ENCODE measurements at places on chromosomes 1 and 21. TPM values are rescaled to one million over a fixed set of nuclear protein-coding genes. Genes with fewer than 3 reads are reported as not detected.

- H3K27me3 ChIP-seq: no peaks in the 10 kb centered on the region
- H3K27ac ChIP-seq: no peak overlapping the region
- no peak for DNase-seq
- H3K4me3 ChIP-seq: no peak overlapping the region
- H3K36me3 ChIP-seq: no peaks in the 10 kb centered on the region
These were observed 27.5 kb downstream of the HUNK start for GRCh38 chr21:31900121-31900895.

DNA sequence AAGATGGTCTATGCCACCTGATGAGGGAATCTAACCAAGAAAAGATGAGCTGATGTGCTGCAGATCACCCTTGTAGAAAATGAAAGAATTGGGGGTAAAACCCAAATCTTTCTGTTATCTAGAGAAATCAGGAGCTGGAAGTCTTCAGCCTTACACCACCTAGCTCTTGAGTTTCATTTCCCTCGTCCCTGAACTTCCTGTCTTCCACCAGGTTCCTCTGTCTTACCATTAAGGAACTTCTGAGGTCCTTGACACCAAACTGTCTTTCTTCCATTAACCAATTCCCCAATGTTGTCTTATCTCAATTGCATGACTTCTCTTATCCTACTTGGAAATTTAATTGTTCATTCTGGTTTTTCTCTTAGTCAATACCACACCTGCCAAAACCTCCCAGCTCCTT is 31.5 kb downstream of the LPAR3 start:
- no peaks in the 10 kb centered on the region for H3K4me1 ChIP-seq
- no peaks in the 10 kb centered on the region for H3K36me3 ChIP-seq
- H3K27ac ChIP-seq: no peak overlapping the region
- DNase-seq: no peak
- H3K4me3 ChIP-seq: no peak overlapping the region
- H3K27me3 ChIP-seq: no peaks in the 10 kb centered on the region

ECM1 gene
- 65.2 TPM for total RNA-seq

- H3K4me3 ChIP-seq: no peak overlapping the region
- H3K27me3 ChIP-seq: no peaks in the 10 kb centered on the region
- no peak overlapping the region for H3K27ac ChIP-seq
- H3K4me1 ChIP-seq: no peaks in the 10 kb centered on the region
These were observed 31.2 kb downstream of the DMRTB1 start for GRCh38 chr1:53490351-53490750.

IGSF5 gene
- not detected for total RNA-seq

DNA sequence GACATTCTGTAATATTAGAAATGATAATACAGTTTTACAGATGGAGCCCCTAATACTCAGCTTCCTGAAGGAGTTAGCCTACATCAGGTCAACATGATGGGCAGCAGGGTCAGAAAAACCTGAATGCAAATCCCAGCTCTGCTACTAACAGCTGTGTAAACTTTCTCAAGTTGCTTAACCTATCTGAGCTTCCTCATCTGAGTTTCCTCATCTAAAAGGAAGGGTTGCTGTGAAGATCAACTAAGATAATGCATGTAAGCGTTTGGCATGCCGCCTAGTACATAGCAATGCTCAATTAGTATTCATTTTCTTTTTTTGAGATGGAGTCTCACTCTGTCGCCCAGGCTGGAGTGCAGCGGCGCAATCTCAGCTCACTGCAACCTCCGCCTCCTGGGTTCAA is 18.4 kb upstream of the DESI2 start:
- H3K27ac ChIP-seq: no peak overlapping the region
- no peaks in the 10 kb centered on the region for H3K36me3 ChIP-seq
- H3K27me3 ChIP-seq: no peaks in the 10 kb centered on the region
- no peak for DNase-seq

DNA sequence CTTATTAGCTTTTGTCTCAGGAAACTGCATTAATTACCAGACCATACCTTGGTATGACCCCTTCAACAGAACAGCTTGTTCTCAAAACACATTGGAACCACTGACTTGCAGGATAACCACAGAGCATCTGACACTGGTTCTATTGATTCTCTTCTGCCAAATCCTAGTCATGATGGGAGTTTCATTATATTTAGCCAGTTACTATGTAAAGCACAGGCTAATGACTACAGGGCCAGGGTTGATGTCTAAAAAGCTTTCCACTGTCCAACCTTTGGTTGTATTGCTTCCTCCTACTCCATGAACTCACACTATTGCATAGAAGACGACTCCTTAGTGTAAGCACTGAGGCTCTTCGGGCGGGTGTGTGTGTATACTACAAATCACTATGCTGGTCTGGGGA is 3.8 kb downstream of the STMN1 start:
- no peak overlapping the region for H3K27ac ChIP-seq
- no peak for DNase-seq
- no peaks in the 10 kb centered on the region for H3K27me3 ChIP-seq
- H3K36me3 ChIP-seq: no peaks in the 10 kb centered on the region
- peaks cover 28% of the 10 kb centered on the region for H3K4me1 ChIP-seq

DNA sequence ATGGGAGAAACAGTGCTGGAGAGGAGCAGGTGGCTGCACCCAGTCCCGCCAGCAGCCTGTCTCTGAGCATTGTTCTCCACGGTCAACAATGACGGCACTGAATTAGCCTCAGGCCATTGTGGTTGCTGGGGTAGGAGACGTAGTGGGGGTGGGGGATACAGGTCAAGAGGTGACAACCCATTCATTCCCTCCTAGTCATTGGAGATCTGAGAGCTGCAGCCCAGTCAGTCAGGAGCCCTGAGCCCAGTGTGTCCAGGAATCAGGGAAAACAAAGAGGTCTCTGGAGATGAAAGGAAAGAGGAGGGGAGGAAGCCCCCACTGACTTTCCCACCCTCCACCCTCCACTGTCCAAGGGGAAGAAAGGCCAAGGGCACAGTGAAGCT is 15.3 kb downstream of the SMIM12 start:
- no peak overlapping the region for H3K4me3 ChIP-seq
- no peak overlapping the region for H3K27ac ChIP-seq
- H3K4me1 ChIP-seq: peaks cover 40% of the 10 kb centered on the region
- no peaks in the 10 kb centered on the region for H3K27me3 ChIP-seq

- no peaks in the 10 kb centered on the region for H3K27me3 ChIP-seq
- H3K36me3 ChIP-seq: no peaks in the 10 kb centered on the region
- H3K4me1 ChIP-seq: no peaks in the 10 kb centered on the region
- no peak overlapping the region for H3K27ac ChIP-seq
- H3K4me3 ChIP-seq: no peak overlapping the region
These were observed 307.8 kb upstream of the USP25 start for GRCh38 chr21:15421947-15422346.
